ENCODE measurements at places on chromosomes 11 and 22.

- no peak for DNase-seq
These were observed 31.9 kb downstream of the GDPD4 start for GRCh38 chr11:77269484-77270123.

- DNase-seq, result no peak
These were observed 138.1 kb downstream of the PGR start for GRCh38 chr11:100991541-100991940.

- DNase-seq, result no peak
These were observed 720 bp downstream of the PACS1 start for GRCh38 chr11:66070604-66071380.

DNA sequence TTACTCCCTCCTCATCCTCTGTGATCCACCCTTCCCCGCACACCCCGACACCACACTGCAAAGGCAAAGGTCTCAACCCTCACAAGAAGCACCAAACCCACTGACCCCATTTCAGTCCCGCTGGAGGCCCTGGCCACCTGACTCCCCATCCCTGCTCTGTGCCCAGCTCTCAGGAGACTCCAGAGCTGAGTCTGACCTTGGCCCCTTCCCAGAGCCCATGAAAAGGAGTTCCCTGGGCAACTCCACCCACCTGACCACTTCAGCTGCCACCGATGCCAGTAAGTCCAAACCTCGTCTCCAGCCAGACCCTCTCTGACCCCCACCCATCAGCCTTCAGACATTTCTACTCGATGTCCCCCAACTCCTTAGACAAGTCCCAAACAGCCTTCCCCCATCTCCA lies 45.5 kb downstream of the ARRB1 start:
- no peak for DNase-seq

DNA sequence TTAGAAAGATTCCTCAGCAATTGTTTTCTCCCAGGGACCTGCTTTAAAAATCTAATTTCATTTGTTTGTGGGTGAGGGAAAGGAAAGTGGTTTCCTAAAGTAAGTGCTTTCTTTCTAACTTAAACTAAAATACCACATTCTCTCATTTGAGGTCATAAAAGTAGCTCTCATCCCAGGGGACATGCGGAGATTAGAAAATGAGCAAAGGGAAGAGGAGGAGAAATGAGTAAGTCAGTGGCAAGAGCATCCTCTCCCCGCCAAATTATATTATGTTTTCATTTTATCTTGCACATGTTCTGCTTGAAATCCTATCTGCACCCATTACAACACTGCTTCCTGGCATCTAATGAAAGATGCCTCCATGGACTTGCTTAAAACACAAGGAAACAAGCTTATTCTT lies 191.4 kb downstream of the ARHGAP42 start:
- no peak for DNase-seq

DNA sequence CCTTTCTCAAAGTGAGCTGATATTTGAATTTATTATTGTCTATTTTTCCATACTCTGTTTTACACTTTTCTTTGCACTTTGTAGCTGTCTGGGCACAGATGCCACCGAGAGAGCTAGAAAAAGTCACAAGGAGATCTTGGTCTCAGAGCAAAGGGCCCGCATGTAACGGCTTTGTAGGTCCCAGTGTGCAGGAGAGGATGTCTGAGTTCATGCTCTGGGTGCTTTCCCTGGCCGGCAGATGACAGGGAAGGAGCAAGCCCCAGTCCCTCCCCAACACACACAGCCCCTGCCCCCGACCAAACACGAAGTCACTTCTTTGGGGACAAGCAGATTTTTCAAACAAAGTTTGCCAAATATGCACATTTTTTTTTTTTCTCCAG lies 55.8 kb downstream of the SMIM38 start:
- DNase-seq, result no peak

GRCh38 chr11:77082838-77083565 lies 16.2 kb downstream of the CAPN5 start:
- DNase-seq, result no peak

GRCh38 chr11:94788396-94788795 lies 20.2 kb downstream of the AMOTL1 start:
- DNase-seq, result no peak

DNA sequence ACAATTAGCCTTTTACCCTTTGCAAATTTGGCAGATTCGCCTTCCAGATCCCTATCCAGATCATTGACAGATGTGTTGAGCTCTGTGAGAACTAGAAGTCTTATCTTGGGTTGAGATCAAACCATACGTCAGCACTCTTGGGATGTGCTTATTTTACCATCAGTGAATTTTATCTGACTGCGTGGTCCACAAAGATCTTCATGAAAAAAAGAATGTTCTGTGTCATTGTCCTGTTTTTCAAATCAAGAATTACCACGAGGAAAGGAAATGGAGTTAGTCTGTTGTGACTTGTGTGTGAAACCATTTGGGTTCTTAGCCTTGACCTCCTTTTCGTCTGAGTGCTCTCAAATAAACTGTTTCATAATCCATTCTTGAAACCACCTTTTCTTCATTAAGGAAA lies 86.2 kb upstream of the SORL1-AS1 start:
- DNase-seq, result no peak

- no peak for DNase-seq
These were observed 8.3 kb upstream of the POU2AF1 start for GRCh38 chr11:111387363-111387762.

GRCh38 chr11:46472662-46472994 lies 81.1 kb upstream of the CHRM4 start:
- DNase-seq, result no peak

- DNase-seq, result no peak
These were observed 256.5 kb downstream of the CNTN5 start for GRCh38 chr11:99277281-99277680.

All from esophagus squamous epithelium (tissue), 5 donors.